ENCODE measurements at places on chromosomes 5 and 9.

GRCh38 chr9:107127608-107128007, 155.5 kb upstream of the RAD23B start:
- peak; percentile 75 for DNase-seq

DNA sequence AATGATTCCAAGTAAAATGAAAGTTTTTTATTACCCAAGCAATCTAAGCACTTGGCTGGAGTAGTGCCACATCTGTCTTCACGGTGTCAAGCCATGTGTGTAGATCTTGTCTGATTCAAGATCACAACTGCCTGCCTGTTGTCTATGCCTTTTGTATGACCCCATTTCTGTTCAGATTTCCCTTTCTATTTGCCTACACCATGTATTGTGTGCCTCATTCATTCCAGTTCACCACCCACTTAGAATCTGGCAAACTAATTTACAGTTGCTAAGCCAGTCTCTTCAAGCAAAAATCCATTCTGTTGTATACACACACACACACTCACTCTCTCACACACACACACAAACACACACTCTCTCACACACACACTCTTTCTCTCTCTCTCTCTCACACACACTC, 33.7 kb downstream of the GLDC start:
- DNase-seq, result no peak

GRCh38 chr5:136079195-136079985, 50.6 kb downstream of the TGFBI start:
- peak; percentile 81 for DNase-seq

DNA sequence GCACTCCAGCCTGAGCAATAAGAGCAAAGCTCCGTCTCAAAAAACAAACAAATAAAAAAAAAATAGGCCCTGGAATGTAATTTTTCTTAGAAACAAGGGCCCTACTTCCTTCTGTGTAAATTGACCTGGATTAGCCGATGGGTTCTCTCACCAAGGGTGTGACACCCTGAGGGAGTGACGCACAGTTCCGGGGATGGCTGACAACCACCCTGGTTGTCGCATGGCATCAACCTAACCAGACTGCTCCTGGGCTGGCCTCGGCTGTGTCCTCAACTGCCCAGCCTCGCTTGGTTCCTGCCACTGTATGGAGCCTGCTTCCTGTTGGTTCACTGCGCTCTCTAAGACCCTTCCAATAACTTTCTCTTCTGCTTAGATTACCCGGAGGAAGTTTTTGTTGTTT, 51.2 kb upstream of the SPATA31D4 start:
- DNase-seq, result no peak

- DNase-seq, result no peak
These were observed 171.4 kb upstream of the CDH10 start for GRCh38 chr5:24816206-24816605.

DNA sequence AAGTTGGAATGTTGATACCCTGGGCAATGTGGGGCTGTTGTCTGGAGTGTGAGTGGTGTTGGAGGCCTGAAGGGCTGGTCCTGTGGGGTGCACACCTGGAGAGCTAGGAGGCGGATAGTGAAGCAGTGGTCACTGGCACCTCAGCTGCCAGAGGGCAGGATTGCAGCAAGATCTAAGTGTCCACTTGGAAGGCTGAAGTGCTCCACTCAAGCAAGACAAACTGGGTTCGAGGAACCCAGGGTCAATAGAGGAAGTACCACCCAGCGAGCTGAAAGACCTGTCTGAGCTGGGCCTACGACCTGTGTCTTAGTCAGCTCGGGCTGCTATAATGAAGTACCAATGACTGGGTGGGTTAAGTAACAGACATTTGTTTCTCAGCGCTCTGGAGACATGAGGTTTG, 39.7 kb upstream of the TJP2 start:
- peak; percentile 45 for DNase-seq

DNA sequence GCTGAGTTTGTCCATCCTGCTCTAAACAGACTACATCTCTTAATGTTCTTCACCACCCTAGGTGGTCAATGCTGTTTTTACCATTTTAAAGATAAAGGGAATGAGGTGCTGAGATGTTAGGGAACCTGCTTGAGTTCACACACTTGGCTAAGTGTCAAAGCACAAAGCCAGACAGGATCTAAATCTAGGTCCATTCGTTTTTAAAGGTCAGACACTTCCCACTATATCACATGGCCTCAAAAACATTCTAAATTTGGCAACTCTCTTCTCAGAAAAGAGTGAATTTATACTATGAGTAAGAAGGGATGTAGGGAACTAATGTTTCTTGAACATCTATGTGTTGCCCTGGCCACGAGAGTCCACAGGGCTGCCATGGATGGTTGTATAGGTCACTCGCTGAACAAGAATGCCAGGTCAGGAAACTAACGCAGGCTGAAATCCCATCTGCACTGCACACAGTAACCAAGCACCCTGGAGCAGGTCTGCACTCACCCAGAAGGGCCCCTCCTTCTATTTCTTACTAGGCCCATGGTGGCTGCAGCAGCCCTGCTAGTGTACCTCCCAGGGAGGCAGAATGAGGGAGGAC, 213.0 kb downstream of the SPOCK1 start:
- no peak for DNase-seq

DNA sequence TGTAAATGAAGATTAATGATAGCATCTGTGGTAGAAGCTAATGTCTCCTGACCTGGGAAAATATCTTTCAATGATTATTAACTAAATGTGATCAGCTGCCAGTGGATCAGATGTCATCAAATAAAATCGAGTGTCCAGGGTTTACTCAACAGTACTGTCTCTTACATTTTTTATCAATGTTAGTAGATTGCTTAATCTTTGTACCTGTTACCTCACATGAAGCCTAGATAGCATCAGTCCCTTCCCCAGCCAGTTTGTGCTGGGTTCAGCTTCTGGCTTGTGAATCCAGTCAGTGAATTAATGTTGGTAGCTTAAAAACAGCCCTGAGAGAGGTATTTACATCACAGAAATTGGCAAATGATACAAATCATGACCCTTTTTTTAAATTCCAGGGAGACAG, 134.4 kb downstream of the GHR start:
- no peak for DNase-seq

DNA sequence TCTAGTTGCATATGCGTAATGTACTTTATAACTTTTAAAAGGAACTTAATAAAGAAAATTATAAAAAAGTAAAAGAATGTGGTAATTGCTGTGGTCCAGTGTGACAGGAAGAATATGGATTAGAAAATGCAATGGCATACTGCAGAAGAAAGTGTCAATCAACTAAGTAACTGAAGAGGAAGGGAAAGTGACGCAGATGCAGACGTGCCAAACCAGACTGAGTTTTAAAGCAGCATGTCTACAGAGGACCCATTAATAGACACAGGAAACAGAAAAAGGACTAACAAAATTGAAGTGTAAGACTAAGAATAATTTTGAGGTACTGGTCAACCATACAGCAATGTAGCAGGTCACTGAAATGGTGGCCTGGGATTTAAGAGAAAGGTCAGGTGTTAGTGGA, 73.3 kb downstream of the DPYSL3 start:
- no peak for DNase-seq

GRCh38 chr5:20113031-20113715, 125.2 kb upstream of the CDH18 start:
- DNase-seq, result no peak

DNA sequence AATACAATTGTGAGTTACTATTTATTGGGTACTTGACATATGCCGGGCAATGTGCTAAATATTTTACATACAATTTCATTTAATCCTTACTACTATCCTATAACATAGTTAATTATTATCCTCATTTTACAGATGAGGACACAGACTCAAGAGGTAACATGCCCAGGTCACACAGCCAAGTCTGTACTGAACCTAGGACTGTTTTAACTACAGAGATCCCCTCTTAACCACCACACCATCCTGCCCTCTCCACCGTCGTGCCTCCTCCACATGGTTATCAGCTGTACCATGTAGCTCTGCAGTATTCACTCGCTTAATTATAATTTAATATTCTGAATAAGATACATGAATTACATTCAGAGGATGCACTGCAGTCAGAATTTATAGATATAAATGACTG, 5.3 kb downstream of the RAB14 start:
- no peak for DNase-seq

DNA sequence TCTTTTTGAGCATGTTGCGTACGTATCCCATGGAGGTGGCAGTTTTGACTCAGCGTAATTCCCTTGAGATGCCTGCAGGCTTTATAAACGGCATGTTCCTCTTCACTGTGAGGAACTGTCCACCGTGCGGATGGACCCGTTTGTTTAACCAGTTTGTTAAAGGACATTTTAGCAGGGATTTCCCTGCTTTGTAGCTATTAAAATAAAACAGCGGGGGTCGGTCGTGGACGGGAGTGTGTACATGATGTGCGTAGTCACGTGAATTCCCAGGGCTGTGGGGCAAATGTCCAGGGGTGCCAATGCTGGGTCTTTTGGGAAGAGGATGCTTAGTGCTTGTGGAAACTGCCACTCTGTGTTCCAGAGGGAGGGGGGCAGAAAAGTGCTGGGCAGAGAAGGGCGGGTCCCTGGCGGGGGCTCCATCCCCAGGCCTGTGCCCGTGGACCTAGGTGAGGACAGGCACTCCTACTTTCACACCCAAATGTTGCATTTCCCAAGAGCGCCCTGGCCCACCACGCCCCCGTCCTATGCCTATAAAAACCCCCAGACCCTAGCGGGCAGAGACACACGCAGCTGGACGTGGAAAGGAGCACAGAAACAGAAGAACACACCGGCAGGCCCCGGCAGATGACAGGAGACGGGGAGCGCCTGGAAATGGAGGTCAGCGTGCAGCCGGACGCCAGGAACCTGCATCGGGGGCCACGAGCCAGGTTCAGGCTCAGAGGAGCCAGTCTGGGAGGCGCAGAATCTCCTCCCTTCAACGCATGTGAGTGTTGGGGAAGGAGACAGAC, 4.0 kb upstream of the TERT start:
- peak; percentile 44 for DNase-seq

GRCh38 chr5:149024477-149024876, 38.4 kb downstream of the SH3TC2 start:
- DNase-seq, result no peak

DNA sequence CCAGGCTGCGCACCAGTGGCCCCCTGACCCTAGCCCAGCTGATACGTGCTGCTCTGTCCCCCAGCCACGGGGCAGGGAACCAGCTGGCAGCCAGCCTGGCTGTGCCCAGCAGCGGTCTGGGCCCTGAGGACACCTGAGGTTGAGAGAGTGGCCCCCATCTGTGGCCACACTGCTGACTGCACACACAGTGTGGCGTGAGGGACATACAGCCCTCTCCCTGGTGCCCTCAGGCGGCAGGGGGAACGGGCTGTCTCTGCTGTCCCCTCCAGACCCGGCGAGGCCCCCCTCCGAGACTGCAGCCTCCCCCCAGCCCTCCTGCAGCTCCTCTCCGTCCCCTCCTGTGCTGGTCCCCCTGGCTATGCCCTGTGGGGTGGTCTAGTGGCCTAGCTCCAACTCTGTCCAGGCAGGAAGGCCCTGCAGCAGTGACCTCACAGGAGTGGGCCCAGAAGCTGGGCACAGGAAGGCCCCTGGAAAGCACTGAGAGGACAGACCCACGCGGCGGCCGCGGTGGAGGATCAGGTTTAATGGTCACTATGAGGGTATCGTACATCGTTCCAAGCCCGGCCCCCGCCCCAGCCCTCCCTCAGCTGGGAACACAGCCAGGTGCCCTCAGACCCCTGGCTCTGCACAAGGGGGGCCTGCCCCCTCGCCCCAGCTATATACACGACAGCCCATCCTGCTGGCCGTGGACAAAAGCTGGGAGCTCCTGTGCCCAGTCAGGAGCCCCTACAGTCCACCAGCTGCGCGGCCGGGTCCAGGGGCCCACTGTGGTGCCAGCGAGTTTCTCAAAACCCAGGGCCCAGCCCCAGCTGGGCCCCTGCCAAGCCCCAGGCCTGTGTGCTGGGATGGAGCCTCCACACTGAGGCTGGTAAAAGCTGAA, 6.8 kb upstream of the ENTPD8 start:
- DNase-seq, result no peak

DNA sequence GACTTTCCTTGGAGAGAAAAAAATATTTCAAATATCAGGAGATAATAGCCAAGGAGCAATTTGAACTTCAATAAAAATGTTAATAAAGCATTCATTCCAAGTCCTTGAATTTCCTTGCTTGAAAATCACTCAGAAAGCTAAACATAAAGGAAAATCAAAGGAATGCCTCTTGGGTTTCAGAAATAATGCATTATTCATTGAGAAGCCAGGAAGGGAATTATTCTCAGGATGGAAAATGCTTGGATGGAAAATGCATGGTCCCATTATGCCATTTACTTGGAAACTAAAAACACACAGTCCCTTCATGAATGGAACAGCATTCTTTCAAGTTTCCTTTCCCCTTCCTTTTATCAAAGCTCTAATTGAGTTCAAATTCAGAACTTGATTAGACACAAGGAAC, 160.9 kb downstream of the LPAR1 start:
- no peak for DNase-seq

- DNase-seq, result no peak
These were observed 13.9 kb upstream of the QSOX2 start for GRCh38 chr9:136259517-136259813.

GRCh38 chr9:92180669-92181181, 65.5 kb upstream of the SPTLC1 start:
- peak; percentile 85 for DNase-seq

- no peak for DNase-seq
These were observed 9.4 kb downstream of the STARD4 start for GRCh38 chr5:111502956-111503355.

- peak; percentile 93 for DNase-seq
These were observed 136.7 kb downstream of the CAVIN4 start for GRCh38 chr9:100714372-100715099.

- no peak for DNase-seq
These were observed 62.4 kb downstream of the MARCHF3 start for GRCh38 chr5:126967808-126968466.

DNA sequence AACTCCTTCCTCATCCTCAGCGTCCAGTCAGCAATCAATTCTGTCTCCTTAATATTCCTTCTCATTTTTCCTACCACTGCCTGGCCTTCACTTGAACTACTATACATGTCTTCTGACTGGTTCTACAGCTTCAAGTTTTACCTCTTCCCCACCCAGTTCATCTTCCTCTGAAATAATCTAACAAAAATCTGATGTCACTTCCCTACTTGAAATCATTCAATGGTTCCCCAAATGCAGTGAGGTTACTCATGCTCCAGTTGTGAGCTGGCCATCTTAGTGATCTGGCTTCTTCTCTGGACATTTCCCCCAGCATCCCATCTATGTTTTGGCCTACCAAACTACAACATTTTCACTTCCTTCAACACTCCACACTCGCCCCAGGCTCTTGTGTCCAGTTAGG, 14.9 kb upstream of the TMEM267 start:
- no peak for DNase-seq

- no peak for DNase-seq
These were observed 53.4 kb downstream of the MAN2A1 start for GRCh38 chr5:109743041-109743531.

DNA sequence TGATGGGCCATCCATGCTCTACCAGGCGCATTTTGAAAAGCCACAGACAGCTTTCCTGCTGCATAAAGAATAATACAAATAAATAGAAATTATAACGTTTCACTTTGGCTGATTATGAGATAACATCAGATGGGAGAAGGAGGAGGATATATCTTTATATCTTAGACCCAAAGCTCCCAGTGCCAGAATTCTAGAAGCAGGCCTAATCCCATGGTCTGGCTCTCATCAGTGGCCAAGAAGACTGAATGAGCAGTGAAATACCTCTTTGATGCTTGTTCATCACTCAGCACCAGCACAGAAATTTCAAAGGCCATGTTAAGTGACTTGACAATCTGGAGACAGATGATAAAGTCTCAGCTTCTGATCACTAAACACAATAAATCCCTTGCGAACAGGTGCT, 107.6 kb downstream of the PPP2R2B start:
- no peak for DNase-seq
